ENCODE measurements at places on chromosomes 5 and 9.

- no peak for DNase-seq
These were observed 131.2 kb upstream of the MAP3K1 start for GRCh38 chr5:56684159-56684558.

DNA sequence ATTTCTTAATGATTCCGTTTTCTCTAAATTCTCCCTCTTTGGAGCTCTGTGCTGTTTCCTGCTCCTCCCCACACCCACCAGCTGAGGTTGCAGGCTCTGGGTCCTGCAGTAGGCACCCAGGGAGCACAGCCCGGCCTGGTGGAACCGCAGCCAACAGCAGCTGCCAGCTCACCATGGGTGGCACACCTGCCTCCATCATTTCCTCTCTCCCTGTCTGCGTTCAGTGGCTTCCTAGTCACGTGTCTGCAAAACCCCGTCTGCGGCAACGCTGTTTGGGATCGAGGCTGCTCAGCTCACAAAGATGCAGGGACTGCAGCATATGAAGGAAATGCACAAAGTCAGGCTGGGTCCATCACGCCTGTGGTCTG lies 367.8 kb downstream of the IRX2 start:
- no peak for DNase-seq

- DNase-seq = no peak
These were observed 126.1 kb upstream of the HAND1 start for GRCh38 chr5:154603953-154604679.

GRCh38 chr5:99771296-99771695 lies 763.9 kb upstream of the FAM174A start:
- DNase-seq = no peak

- DNase-seq = no peak
These were observed 24.2 kb downstream of the TMEM232 start for GRCh38 chr5:110702300-110702699.

DNA sequence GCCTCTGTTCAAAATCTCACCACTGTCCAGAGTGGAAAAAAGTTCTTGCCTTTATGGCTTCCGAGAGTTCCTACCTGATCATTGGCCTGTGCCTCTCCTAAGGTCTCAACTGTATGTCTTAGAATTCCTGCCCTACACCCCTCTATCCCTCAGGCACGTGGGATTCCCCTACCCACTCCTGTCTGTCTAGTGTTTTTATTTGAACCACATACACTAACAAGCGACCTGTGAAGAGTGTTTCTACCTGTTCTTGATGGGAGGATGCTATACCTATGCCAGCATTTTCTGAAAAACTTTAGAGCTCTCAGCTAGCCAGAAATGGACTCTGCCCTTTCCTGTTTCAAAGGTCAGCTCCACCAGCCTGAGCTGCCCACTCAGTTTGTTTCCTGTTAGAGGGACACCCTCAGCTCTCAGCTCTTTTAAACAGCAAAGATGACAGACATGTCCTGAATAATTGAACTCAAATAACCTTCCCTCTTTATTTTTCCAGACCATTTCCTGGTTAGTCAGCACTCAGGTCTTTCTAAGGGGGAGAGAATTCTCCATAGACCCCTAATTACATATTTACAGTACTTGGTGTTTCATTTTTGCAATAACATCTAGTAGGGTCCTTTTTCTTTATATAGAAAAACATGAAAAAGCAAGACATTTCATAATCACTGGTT lies 214.8 kb downstream of the AOPEP start:
- no peak for DNase-seq

DNA sequence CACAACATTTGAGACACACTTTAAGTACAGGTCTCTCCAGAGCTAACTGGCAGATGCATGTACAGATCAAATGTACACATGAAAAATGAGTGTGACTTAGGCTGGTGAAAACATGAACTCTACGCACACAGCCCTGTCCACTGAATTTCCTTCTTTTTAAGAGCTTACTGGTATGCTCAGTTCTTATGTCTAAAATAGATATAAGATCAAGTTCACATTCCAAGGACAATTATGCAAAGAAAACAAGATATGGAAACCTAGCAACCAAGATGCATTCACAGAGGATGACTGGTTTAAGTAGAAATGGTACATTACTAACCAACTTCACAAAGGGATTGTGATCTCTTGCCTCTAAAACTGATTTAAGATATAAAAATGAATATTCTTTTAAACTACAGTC lies 56.7 kb downstream of the TLE1 start:
- DNase-seq = no peak

DNA sequence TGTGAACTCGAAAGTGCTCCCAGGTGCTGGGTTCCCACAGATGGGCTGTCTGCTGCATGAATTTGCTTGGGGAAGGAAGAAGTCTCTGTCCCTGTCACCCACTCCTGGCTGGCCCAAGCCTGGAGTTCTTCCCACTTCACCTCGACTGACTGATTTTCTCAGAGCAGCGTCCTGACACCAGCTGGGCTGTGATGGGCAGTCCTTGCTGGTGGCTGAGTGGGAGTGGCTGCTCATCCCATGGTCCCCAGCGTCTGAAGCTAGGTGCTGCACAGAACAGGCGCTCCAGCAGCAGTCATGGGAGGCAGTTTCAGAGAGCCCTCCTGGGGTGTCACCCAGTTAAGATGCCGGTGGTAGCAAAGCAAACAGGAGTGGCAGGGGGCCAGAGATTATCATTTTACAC lies 10.1 kb upstream of the NEURL1B start:
- DNase-seq = no peak

DNA sequence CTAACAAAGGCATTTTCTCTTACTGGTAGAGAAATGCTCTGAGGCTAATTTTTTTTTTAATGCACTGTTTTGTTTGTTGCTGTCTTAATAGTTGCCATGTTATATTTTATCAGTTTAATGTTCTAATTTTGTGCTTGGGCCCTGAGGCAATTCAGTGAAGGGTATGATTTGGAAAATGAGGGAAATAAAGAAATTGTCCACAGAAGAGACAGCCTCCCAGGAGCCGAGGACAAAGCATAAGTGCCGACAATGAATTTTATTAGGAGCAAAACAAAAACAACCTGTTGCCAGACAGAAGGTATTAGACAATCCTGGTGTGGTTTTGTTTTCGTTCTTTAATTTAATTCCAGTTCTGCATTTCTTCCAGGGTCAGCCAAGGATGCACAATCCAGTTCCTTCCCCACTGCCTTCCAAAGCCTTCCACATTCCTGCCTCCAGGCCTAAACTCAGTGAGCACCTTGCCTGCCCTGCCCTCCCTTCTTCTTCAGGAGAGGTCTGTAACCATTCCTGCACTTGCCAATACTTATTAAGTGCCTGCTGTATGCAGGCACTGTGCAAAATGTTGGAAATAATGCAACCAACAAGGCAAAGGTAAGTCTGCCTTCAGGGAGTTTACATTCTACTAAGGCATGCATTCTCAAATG lies 4.3 kb upstream of the TCOF1 start:
- DNase-seq = no peak

- DNase-seq = no peak
These were observed 53.1 kb upstream of the GRIN3A start for GRCh38 chr9:101791533-101791932.

- no peak for DNase-seq
These were observed 295.9 kb downstream of the PSAT1 start for GRCh38 chr9:78592811-78593210.

- no peak for DNase-seq
These were observed 20.4 kb downstream of the AUH start for GRCh38 chr9:91341258-91341746.

GRCh38 chr9:34331196-34331595 lies 1.8 kb downstream of the NUDT2 start:
- no peak for DNase-seq

GRCh38 chr5:137751869-137752491 lies 2.2 kb downstream of the HNRNPA0 start:
- DNase-seq = peak; percentile 37

DNA sequence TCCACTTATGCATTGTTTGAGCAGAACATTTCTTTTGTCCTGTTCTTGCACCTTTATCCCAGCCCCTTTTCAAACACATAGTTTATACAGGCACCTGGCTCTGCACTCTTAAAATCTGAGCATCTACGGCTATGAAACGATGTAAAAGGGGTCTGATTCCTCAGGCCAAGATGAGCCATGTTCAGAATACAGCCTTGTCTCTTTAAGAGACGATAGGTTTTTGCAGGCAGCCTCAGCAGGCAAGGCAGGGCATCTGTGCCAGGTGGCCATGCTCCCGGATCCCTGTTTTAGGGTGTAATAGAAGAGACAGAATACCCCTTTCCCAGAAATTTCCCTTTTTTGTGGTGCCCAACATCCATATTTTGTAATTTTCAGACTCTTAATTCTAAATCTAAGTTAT lies 89.1 kb upstream of the NFIB start:
- no peak for DNase-seq

DNA sequence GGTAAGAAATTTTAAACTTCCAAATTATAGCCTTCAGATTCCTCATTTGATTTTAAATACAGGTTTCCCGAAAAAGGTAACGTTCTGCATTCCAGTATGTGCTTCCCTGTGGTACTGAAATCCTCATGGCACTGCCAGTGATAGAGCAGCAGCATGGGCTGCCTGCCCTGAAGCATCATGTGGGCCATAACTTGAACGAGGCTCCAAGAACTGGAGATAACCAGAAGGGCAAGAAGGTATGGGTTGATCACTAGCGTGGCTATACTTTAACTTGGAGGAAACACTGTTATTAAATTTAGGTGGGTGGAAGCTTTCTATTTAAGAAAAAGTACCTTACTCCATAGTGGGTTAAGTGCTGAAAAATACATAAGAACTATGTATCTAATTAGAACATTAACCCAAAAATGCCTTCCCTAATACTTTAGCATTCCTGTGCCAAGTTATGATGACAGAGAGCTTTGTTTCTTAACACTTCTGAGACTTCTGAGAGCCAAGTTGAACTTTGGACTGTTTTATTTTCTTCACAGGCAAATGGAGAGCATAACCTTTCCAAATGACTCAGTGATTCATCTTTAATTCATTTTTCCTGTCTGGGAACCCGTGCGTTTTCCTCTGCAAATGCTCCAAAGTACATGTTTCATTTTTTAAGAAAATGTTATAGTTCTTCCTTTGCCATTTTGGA lies 191.5 kb upstream of the GNA14 start:
- no peak for DNase-seq

DNA sequence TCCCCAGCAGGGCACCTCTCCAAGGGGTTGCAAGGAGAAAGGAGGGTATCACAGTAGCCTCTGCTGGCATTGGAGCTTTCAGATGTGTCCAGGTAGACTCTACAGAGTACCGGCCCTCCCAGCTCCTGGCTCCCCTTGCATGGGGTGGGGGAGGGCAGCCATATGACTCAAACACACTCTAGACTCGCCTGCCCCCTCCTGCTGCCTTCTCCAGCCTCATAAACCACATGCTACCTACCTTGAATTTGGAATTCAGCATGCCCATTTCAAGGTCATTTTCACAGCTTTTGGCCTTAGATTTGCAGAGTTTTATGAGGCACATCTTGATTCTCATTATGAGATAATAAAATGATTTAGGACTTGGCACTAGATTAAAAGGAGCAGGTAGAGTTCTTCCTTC lies 32.8 kb upstream of the SMIM32 start:
- no peak for DNase-seq

- peak; percentile 31 for DNase-seq
These were observed 125.3 kb downstream of the ST8SIA4 start for GRCh38 chr5:100777680-100778300.

GRCh38 chr5:174462129-174462528 lies 262.3 kb upstream of the MSX2 start:
- DNase-seq = no peak

DNA sequence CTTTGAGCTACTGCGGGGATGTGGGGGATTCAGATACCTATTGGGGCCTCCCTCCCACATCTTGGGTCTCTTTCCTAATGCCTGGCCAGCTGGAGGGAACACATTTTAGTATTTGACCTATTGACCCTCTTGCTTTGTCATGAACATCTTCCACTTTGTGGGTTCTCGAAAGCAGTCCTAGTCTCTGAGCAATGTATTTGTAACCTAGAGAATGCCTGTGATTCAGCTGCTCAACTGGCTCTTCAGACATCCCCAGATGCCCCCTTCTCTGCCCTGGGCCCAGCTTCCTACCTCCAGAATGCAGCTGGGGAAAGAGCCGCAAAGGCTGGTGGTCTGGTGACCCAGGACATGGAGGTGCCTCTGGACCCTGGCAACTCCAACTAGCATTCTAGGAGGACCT lies 32.2 kb downstream of the APTX start:
- no peak for DNase-seq

- no peak for DNase-seq
These were observed 5.3 kb upstream of the SOX30 start for GRCh38 chr5:157657516-157657915.

- DNase-seq = no peak
These were observed 87.6 kb upstream of the CPLX2 start for GRCh38 chr5:175783739-175784138.

DNA sequence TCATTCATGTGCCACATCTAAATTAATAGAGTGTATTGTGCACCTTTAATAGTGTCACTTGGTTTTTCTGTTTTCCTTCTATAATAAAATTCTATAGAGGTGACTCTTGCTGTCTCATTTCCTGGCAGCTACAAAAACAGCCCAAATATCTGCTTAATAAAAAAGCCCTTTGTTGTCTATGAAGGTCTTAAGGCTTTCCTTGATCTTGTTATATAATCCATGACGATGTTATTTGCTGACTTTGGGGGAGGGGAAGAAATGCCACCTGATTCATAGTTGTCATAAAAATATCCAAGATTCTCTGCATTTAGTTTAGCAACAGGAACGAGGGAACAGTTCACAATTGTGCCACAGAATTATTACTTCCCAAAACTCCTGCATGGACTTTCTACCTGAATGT lies 31.3 kb downstream of the CPEB4 start:
- DNase-seq = no peak

- DNase-seq = no peak
These were observed 392.0 kb upstream of the SGCD start for GRCh38 chr5:155934964-155935363.

GRCh38 chr9:137918331-137919094 lies 40.9 kb downstream of the CACNA1B start:
- DNase-seq = no peak

- DNase-seq = no peak
These were observed 209.0 kb upstream of the IRX1 start for GRCh38 chr5:3386637-3387036.

- no peak for DNase-seq
These were observed 84.6 kb downstream of the MAST4 start for GRCh38 chr5:66680804-66681203.

- DNase-seq = no peak
These were observed 11.4 kb downstream of the PSD2 start for GRCh38 chr5:139806726-139807646.
